ENCODE measurements at places on chromosomes 6 and 20.

DNA sequence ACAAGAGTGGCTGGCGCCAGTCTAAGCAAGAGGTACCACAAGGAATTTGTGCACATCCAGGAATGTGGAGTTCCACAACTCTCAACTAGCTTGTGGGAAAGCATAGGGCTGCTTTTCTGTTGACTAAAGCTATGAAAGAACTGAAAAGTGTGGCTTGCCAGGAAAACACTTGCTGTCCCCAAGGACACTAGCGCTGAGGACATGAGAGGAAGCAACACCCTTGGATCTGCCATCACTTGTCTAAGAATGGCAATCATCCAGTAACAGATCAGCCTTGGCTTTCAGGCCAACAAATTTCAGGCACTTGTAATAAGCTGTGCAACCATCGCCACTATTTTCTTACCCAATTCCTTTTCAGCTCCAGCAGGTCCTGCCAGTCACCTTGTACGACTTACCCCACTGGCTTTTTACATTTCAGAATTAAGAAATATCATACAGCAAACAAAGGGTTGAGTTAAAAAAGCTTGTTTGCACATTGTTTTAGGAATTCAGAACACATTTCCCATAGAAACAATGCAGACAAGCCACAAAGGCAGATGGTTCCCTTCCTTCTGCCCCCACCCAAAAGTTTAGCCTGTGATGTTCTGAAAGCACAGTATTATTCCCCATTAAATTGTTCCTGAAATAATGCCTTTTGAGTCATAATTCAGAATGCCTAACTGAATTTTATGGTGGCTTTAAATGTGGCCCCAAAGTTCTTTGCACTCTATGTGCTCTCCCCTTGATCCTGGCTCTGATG, 57.9 kb upstream of the SSTR4 start:
- no peak for DNase-seq

DNA sequence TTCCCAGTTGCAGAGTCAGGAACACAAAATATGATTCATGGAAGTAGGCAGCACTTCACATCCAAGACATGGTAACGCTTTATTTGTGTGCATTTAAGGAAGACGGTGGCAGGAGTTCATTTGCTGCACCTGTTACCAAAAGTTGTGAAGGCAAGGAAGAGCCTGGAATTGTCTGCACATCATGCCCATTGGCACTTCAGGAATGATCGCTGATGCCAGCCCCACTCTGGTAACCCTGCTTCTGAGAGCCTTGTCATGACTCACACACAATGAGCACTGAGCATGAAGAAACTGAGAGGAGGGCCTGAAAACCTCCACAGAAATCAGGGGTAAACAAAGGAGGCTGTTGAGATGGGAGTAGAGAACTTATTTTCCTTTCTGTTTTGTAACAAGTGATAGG, 181.1 kb downstream of the RPS12 start:
- DNase-seq = no peak

DNA sequence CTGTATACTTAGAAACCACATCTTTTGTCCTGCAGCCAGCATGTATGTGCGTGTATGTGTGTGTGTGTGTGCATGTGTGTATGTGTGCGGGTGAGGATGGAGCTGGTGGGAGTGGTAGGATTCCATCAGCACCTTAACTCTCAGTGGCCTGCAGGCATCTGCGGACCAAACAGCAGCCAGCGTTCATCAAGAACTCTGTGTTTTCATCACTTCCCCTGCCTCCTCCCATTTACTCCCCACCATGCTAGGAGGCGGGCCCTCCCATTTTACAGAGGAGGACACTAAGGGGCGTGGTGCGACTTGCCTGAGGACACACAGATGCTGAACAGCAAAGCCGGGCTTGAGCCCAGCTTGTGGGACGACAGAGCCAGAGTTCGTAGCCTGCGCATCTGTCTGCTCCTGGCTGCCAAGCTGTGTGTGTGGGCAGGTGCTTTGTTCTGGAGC, 8.9 kb downstream of the VSTM2L start:
- DNase-seq = peak; percentile 44

- no peak for DNase-seq
Observed at GRCh38 chr6:162539321-162539720, 188.2 kb downstream of the PRKN start.

DNA sequence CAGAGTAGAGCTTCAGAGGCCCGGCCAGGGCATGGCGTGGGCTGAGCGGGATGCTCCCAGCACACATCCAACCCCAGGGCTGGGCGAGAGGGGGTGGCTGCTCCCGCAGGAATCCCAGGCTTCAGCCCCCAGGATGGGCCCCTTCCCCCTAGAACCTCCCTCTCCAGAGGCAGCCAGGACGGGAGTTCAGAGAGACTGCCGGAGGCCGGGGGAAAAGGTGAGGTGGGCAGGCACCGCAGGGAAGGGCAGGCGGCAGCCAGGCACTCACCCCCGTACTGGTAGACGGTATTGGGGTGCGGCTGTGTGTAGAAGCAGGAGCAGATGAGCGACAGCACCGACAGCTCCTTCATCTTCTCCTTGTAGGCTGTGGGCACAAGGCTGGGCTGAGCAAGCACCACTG, 9.3 kb downstream of the STMN3 start:
- DNase-seq = no peak

- DNase-seq = no peak
Observed at GRCh38 chr20:59515013-59515905, 89.1 kb upstream of the PHACTR3 start.
